ENCODE measurements at places on chromosomes 11 and 22.
A peak's percentile ranks its signal among the peaks of the same experiment; 100 is the strongest.

DNA sequence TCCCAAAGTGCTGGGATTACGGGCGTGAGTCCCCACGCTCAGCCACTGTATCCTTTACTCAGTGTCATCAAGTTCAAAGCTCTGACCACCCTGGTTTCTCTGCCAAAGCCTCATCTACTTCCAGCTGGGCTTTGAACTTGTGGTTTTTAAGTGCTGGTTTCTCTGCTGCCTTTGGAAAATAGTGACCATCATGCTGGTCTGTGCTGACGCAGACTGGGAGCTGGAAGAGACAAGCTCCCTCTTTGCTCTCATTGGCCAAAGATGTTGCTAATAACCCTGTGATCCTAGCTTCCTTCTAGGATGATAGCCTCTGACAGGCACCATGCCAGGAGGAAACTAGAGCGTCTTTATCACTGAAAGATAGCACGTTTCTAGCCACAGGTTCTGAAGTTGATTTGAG lies 62.4 kb downstream of the ALX4 start:
- peaks cover 20% of the 10 kb centered on the region for H3K36me3 ChIP-seq
- no peak for DNase-seq
- no peak overlapping the region for H3K4me3 ChIP-seq
- H3K4me1 ChIP-seq: no peaks in the 10 kb centered on the region

DNA sequence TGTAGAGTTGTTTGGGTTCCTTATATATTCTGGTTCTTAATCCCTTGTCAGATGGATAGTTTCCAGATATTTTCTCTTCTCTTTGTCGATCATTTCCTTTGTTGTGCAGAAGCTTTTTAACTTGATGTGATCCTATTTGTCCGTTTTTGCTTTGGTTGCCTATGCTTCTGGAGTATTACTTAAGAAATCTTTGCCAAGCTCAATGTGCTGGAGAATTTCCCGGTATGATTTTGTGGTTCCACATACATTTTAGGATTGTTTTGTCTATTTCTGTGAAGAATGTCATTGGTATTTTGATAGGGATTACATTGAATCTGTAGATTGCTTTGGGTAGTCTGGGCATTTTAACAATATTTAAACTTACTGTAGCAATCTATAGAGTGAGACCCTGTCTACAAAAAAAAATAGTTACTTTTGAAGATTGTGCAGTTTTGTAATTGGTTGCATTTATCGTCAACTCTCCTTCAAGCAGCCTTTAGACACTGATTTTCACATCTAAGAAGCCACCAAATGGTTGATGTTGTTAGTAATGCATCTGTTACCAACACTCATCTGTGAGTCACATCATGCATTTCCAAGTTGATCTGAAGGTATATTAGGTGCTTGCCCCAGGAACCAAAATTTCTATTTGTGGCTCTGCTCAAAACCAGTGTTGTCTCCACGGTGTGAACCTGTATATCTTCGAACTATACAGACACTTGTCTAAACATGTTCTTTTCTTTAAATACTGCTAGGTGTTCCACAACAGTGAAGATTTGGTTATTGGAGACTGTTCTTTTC lies 21.4 kb downstream of the XRCC6 start:
- H3K27ac ChIP-seq: no peak overlapping the region
- no peak for DNase-seq
- peaks cover 43% of the 10 kb centered on the region for H3K36me3 ChIP-seq
- H3K4me1 ChIP-seq: peaks cover 2% of the 10 kb centered on the region
- H3K4me3 ChIP-seq: no peak overlapping the region

DNA sequence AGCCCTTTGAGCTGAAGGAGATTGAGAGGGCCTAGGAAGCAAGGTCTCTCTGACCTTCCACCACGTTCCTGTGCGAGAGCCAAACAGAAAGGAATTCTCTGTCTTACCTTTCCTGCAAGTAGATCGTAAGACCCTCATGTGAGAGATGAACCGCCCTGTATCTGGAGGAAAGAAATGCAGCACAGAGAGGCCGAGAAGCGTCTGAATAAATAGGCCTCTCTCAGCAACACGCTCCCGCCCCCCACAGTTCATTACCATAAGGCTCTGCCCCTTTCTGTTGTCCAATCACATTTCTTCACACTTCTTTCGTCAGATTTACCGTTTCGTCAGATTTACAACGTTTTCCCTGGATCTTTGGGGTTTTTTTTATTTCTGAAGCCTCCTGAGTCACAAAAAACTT lies 90.3 kb downstream of the BLID start:
- H3K27me3 ChIP-seq: no peaks in the 10 kb centered on the region
- no peaks in the 10 kb centered on the region for H3K36me3 ChIP-seq
- H3K4me3 ChIP-seq: no peak overlapping the region
- no peak for DNase-seq
- H3K27ac ChIP-seq: no peak overlapping the region
- H3K4me1 ChIP-seq: no peaks in the 10 kb centered on the region

GRCh38 chr11:11703885-11704284 lies 82.1 kb upstream of the GALNT18 start:
- H3K27ac ChIP-seq: no peak overlapping the region
- no peak overlapping the region for H3K4me3 ChIP-seq
- H3K36me3 ChIP-seq: no peaks in the 10 kb centered on the region
- no peak for DNase-seq

DNA sequence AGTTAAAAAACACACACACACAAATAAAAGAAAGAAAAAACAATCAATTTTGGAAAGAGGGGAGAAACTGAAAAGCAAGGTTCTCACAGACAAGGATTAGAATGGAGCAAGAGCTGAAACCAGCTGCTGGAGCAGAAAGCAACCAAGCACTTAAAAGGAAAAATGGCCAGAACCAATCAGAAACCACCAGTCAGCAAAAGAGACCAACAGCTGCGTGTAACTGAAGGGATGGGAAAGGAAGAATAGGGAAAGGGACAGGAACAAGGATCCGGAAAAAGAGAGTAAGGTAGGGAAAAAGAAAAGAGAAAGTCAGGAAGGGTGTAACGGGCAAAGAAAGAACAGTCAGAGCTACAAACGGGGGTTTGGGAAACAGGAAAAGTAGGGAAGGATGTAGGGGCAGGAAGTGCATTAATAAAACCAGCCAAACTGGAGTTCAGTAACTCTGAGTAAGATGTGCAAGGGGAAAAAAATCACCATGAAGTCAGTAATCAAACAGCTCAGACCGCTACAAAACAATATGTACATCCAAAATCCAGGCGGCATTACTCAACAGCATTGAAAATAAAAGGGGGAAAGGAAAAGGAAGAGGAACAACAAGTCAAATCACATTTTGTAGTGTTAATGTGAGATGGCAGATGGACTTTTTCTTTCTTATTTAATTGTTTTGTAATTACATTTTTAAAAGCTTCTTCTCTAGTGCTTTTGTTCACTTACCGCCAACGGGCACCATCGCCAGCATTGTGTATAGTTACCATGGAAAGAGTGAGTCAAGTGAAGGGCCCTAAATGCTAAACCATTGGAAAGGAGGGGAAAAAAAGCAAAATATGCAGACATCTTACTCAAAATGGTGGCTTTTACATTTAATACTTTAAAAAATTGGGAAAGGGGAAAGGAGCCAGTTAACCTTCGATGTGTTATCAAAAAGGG lies 49.2 kb downstream of the APOL5 start:
- H3K4me1 ChIP-seq: no peaks in the 10 kb centered on the region
- no peak overlapping the region for H3K27ac ChIP-seq
- no peak for DNase-seq
- H3K27me3 ChIP-seq: peaks cover 17% of the 10 kb centered on the region
- no peak overlapping the region for H3K4me3 ChIP-seq

GRCh38 chr11:71336176-71336995 lies 84.0 kb upstream of the SHANK2 start:
- no peaks in the 10 kb centered on the region for H3K36me3 ChIP-seq
- H3K4me1 ChIP-seq: no peaks in the 10 kb centered on the region
- H3K27ac ChIP-seq: no peak overlapping the region
- no peaks in the 10 kb centered on the region for H3K27me3 ChIP-seq

DNA sequence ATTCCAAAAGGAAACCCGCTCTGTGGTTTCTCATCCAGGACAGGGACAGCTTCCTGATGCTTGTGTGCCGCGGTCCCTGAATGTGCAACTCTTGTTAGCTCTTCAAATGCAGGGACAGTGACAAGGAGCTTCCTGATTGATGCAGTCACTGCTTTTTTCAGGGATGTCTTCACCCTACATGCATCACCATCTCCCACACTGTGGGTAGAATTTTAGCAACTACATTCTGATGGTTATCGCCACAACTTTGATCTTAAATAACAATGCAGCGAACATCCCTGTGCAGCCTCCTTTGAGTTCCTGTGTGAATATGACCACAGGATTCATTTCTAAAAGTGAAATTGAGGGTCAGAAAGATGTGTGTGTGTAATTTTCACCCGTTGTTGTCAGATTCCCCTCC lies 115.0 kb downstream of the GGTLC2 start:
- H3K4me3 ChIP-seq: no peak overlapping the region
- no peaks in the 10 kb centered on the region for H3K36me3 ChIP-seq
- DNase-seq: peak; percentile 2

- DNase-seq: no peak
- peaks cover 39% of the 10 kb centered on the region for H3K27me3 ChIP-seq
- no peak overlapping the region for H3K27ac ChIP-seq
- no peak overlapping the region for H3K4me3 ChIP-seq
- H3K4me1 ChIP-seq: peaks cover 34% of the 10 kb centered on the region
Observed at GRCh38 chr11:13920756-13921155, 41.8 kb upstream of the SPON1 start.

GRCh38 chr11:85939099-85940015 lies 84.2 kb downstream of the CCDC83 start:
- H3K27ac ChIP-seq: no peak overlapping the region
- no peak overlapping the region for H3K4me3 ChIP-seq
- H3K4me1 ChIP-seq: peaks cover 8% of the 10 kb centered on the region
- no peak for DNase-seq
- no peaks in the 10 kb centered on the region for H3K36me3 ChIP-seq

Data from T-helper 2 cell treated with Interferon-gamma antibody and Interleukin-4, amounts not matched to agents 5 μg/mL and 100 μg/mL, for 36 hours (primary cell).